ENCODE measurements at places on chromosomes 4 and X.

DNA sequence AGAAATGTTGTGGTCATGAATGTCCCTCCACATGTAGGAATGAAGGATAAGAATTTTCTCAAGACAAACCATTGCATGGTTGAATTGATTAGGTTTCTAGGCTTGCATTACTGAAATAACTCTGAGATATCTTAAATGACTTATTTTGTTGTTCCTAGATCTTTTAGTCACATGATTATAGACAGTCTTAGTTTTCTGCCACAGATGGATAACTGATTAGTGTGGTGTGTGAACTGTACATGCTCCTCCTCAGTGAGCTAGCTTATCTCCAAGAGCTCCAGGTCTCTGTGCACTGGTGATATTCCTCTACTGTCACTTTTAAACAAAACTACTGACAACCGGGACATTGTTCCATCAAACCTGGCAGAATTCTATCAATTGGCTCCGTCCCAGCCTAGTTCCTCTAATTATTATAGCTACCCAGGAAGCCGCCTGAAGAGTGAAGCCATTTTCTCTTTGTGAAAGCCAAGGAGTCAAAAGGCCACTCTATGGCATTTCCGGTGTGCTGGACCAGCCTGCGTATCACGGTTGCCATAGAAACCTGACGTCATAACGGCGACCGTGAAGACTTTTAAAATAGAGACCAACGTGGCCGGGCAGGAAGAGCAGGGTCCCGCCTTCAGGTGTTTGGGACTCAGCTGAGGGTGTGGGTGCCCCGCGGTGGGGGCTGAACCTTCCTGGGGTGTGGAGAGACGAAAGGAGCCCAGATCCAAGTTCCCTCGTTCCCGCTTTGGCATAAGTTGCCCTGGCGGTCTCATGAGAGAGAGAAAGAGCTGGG lies 28.1 kb downstream of the BEX3 start:
- no peak for DNase-seq

DNA sequence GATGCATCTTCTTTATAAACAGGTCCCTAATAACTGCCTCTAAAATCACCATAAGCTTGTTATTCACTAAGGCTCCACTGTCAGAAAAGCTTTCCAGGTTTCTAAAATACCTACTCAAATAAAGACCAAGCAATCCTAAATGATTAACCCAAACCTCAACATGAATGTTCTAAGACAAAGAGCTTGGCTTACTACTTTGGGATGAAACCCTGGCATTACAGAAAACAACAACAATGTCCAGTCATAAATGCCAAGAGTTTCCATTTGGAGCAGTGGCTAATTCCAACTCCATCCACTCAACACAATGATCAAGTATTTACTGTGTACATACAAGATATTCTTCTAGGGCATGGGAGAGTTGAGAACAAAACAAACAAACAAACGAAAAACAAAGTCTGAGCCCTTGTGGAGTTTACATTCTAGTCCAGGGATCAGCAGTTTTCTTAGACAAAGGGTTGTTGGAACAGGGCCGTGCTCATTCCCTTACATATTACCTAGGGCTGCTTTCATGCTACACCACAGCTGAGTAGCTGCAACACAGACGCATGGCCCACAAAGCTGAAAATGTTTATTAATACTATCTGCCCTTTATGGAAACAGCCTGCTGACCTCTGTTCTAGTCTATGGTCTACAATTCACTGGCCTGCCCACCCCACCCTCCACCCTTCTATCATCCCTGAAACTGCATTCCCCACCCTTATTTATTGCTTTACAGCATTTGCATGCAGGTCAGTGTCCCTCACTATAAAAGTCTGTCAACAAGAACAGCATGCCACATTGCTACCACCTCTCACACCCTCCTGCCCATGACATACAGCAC lies 23.7 kb downstream of the ABCG2 start:
- DNase-seq, result no peak

GRCh38 chr4:5389756-5390310 lies 318.5 kb downstream of the EVC2 start:
- no peak for DNase-seq

GRCh38 chr4:104966349-104967033 lies 180.2 kb upstream of the TET2 start:
- DNase-seq, result no peak

GRCh38 chr4:36277533-36277932 lies 3.9 kb upstream of the DTHD1 start:
- DNase-seq, result no peak

GRCh38 chr4:144808034-144808433 lies 162.1 kb downstream of the HHIP start:
- no peak for DNase-seq

DNA sequence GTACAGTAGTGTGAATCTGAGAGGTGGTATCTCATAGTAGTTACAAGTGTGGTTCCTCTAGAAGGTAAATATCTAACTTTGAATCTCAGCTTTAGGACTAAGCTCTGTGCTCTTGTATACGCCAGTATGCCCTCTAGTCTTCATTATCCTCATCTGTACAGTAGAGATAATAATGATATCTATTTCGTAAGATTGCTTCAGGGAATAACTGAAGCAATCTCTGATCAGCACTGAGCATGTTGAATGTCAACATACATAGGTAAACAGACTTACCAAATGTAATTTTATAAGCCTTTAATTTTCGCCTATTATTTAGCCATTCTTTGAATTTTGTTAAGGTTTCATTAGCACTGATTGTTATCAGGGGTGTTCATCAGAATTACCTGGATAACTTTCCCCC lies 175.2 kb upstream of the ANKRD50 start:
- no peak for DNase-seq

DNA sequence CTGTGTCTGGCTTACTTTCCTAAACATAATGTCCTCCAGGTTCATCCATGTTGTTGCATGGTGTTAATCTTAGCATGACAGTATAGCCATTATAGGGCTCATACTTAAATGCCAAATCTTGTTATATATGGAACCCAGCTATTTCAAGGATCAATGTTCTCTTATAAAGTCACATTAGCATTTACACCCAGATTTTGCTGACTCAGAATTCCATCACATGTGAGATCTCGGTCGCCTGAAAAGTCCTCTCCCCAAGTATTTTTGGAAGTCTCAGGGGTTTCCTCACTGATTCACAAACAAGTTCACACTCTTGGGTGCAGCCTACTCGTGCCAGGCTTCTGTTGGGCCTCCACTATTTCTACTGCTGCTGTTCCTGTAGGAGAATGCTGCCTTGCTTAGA lies 19.9 kb upstream of the C4orf51 start:
- no peak for DNase-seq

- DNase-seq, result no peak
Measured at GRCh38 chrX:107971636-107972035, 10.5 kb downstream of the TEX13B start.

GRCh38 chrX:40174001-40174853 lies 76.5 kb upstream of the BCOR start:
- DNase-seq, result no peak

GRCh38 chr4:31417040-31417439 lies 696.9 kb downstream of the PCDH7 start:
- DNase-seq, result no peak

GRCh38 chr4:137794764-137795254 lies 262.5 kb upstream of the PCDH18 start:
- no peak for DNase-seq

DNA sequence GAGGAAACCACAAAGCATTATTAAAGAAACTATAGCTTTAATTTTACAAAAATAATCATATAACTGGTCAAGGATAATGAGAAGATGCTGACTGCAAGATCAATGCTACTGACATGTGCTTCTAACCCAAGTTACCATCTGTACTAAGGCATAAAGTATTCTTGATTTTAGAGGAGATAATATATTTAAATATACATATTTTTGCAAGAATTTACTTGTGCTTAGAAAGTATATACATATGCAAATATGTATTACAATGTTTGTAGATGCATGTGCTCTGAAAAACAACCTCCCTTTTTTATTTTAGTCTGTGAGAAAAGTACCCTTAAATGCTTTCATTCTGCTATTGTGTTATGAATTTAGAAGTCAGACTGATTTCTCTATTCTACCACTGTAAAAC lies 740.7 kb upstream of the SLIT2 start:
- DNase-seq, result no peak

GRCh38 chr4:116064331-116064730 lies 950.9 kb upstream of the NDST4 start:
- DNase-seq, result no peak

GRCh38 chr4:168667376-168667775 lies 170.5 kb downstream of the PALLD start:
- DNase-seq, result no peak

DNA sequence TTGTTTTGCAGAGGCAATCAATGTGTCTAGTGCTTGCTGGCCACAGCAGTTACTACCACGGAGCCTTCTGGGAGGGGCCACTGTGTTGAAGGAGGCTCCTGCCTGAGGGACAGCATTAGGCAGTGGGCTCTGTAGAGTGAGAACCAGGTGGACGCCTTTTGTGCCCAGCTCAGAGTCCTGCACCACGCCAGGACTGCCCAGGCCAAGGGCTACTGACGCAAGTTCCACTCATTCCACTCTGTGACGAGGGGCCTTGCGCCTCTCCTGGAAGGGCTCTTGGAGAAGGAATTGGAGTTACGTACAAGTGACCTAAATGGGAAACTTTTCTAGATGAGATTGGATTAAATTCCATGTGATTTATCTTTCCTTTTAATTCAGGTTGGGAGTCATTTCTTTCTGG lies 102.8 kb upstream of the MAGEE2 start:
- no peak for DNase-seq

- DNase-seq, result no peak
Measured at GRCh38 chrX:102515975-102516941, at the start of gene TMSB15A. Gene TMSB15A (minus strand): TSS chrX:102516739.

- DNase-seq, result no peak
Measured at GRCh38 chrX:32749070-32749469, 462.3 kb downstream of the DMD start.

GRCh38 chr4:21077967-21078366 lies 377.7 kb downstream of the PACRGL start:
- no peak for DNase-seq

- DNase-seq, result no peak
Measured at GRCh38 chrX:40808203-40808602, 72.9 kb upstream of the MED14 start.

DNA sequence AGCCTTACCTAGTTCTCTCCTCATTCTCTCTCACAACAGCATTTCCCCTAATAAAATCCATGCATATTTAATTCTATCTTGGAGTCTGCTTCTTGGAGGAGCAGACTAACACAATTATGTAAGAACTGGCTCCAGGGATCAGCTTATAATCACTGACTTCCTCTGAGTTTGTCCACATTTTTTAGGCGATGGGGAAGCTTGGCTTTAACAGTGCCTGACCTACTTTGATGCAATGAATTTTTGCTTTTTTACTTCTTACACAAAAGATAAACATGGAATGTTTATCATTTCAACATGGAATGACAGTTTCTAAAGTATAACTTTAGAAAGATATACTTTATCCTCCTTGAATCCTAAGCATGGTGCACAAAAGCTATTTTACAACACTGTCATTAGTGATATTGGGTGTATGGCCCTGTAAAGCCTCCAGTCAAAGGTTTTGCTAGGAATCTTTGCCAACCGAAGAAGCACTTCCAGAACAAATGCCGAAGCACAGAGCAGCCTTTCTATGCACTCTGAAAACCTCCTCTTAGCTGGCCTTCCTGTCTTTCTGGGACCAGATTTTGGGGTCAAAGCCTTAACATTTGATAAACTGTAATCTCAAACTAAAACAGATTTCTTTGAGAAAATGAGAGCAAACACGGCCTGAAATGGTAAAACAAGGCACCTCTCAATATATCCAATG lies 736 bp downstream of the BDH2 start:
- no peak for DNase-seq

- DNase-seq, result no peak
Measured at GRCh38 chr4:93828995-93829819, 654 bp downstream of the ATOH1 start.

DNA sequence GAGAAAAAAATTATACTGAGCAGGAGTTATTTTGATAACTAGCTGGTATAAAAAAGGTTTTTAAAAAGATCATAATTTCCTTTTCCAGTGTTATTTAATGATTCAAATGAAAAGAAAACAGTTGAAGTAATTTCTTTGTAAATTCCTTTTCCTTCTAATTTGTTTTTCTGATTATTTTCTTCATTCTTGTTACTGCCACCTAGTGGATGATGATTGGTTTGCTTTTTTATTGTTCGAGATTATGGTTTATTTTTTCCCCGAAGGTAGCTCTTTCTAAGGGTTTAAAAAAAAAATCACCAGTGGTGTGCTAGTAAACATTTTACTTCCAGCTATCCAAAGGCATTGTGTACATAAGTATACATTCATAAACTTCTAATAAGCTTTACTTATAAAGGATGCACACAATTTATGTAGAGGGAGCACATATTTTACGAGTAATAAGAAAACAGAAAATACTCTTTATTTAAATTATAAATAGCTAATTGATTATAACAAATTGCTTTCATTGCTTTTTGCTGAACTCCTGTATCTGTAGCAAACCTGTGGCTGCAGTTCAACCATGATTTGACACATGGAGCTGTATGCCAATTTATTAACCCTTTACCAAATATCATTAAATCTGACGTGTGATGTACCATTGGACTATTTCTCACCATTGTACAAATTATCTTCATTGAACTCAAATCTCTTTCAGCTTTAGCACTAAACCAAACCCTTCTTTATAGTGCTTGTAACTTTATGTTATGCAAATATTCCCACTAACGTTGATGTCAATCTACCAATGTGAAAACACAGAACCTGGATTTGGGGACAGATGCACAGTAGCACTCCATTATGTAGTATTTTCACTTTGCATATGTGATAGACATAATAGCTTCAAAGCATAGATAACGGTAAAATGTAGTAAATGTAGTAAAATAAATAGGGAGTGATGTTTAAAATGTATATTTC lies 97.8 kb upstream of the ANK2 start:
- no peak for DNase-seq

- DNase-seq, result no peak
Measured at GRCh38 chr4:149896432-149896831, 80.8 kb upstream of the IQCM start.

DNA sequence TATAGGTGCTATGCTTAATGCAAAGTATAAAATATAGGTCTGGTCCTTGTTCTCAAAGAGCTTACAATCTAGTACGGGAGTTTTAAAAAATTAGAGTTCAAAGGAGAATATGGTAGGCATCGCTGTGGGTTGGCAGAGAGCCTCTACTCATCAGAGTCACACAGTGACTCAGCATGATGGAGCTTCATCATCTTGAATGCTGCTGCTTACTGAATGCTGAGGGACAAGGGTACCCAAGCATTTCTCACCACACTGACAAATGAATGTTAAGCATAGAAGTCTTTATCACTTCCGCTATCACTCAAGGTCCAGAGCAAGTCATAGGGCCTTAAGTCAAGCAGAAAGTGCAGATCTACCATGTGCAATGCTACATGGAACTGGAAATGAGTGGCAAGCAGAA lies 268.6 kb upstream of the IGFBP7 start:
- no peak for DNase-seq

- DNase-seq, result no peak
Measured at GRCh38 chr4:8769645-8770517, 101.8 kb downstream of the HMX1 start.

DNA sequence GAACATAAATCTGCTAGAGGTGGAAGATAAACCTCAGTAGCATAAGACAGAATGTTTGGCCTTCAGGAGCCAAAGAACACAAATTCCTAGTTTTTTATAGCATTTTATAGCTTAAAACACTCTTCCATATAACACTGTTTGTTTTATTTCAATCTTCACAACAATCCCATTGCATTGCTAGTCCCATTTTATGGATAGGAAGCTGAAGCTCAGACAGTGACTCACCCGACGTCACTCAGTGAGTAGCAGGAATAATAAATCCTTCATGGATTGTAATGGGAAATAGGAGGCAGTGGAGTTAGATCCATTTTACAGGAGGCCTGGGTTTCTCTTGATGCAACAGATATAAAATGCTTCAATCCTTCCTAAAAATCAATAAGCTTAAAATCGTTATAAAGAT lies 217.5 kb downstream of the RAB28 start:
- no peak for DNase-seq

Measured in vagina (tissue), 2 donors.